Esophagus mucosa (tissue), 1 donor: ENCODE measurements at places on chromosomes 2 and 18. TPM values are rescaled to one million over a fixed set of nuclear protein-coding genes. Genes with fewer than 3 reads are reported as not detected.

Gene SCN1A
- not detected for total RNA-seq

Gene ADAM23
- 16.3 TPM for total RNA-seq

Gene ABCG5
- total RNA-seq: not detected

Gene GCG
- not detected for total RNA-seq

Gene MRPL30
- total RNA-seq: 25.7 TPM

Gene TMSB10
- total RNA-seq: 1,660 TPM

Gene DCDC2C
- total RNA-seq: not detected

Gene PROKR1
- not detected for total RNA-seq

Gene ANKRD29
- total RNA-seq: 11.2 TPM

Gene SULT1C2
- not detected for total RNA-seq

Gene SERPINB13
- 281 TPM for total RNA-seq

Gene BMPR2
- 22.7 TPM for total RNA-seq

Gene MC4R
- total RNA-seq: not detected

Gene PCARE
- 0.08 TPM for total RNA-seq

Gene LYG2
- not detected for total RNA-seq

Gene MAL
- 382 TPM for total RNA-seq

Gene ANKRD62
- 0.48 TPM for total RNA-seq

Gene C18orf54
- 2.7 TPM for total RNA-seq

Gene BCL11A
- total RNA-seq: 43.0 TPM

Gene MOGAT1
- not detected for total RNA-seq

Gene GYPC
- total RNA-seq: 4.9 TPM

Gene HOXD3
- 0.52 TPM for total RNA-seq

Gene TXNL4A
- 77.1 TPM for total RNA-seq

Gene CHCHD5
- total RNA-seq: 41.5 TPM

Gene OTOF
- not detected for total RNA-seq

Gene CNOT11
- total RNA-seq: 50.0 TPM

Gene DIPK1C
- total RNA-seq: not detected

Gene CELF4
- not detected for total RNA-seq

Gene GAD1
- 1.1 TPM for total RNA-seq

Gene AQP12B
- not detected for total RNA-seq

Gene CENPA
- total RNA-seq: 10.2 TPM

Gene EIF4E2
- 55.7 TPM for total RNA-seq

Gene SPP2
- not detected for total RNA-seq

Gene UGT1A4
- 0.80 TPM for total RNA-seq

Gene CDH19
- total RNA-seq: 0.24 TPM

Gene RAMP1
- 2.2 TPM for total RNA-seq

Gene CFAP65
- total RNA-seq: not detected

Gene CXCR1
- total RNA-seq: 0.72 TPM

Gene USP37
- 11.8 TPM for total RNA-seq

Gene FEV
- not detected for total RNA-seq

Gene ABCG8
- total RNA-seq: not detected

Gene MALL
- total RNA-seq: 248 TPM

Gene CYB5A
- total RNA-seq: 74.4 TPM

Gene EPHA4
- 16.9 TPM for total RNA-seq

Gene CCDC74B
- total RNA-seq: 0.40 TPM

Gene TMEM169
- 0.04 TPM for total RNA-seq

Gene RNU2-63P
- 5.2 TPM for total RNA-seq

Gene SLC19A3
- 1.5 TPM for total RNA-seq

Gene BCL2
- total RNA-seq: 2.3 TPM

Gene IL1F10
- not detected for total RNA-seq

Gene DSG4
- not detected for total RNA-seq

Gene NOSTRIN
- total RNA-seq: 3.6 TPM

Gene REG3A
- total RNA-seq: not detected

Gene GTF2A1L
- not detected for total RNA-seq

Gene SNX17
- 62.1 TPM for total RNA-seq

Gene MAP4K4
- total RNA-seq: 62.9 TPM

Gene CHRNG
- not detected for total RNA-seq

Gene RESP18
- not detected for total RNA-seq

Gene CIB4
- not detected for total RNA-seq
